B cell (primary cell): ENCODE measurements at places on chromosomes 7 and 10. TPM values are rescaled to one million over a fixed set of nuclear protein-coding genes. Genes with fewer than 3 reads are reported as not detected.

DNA sequence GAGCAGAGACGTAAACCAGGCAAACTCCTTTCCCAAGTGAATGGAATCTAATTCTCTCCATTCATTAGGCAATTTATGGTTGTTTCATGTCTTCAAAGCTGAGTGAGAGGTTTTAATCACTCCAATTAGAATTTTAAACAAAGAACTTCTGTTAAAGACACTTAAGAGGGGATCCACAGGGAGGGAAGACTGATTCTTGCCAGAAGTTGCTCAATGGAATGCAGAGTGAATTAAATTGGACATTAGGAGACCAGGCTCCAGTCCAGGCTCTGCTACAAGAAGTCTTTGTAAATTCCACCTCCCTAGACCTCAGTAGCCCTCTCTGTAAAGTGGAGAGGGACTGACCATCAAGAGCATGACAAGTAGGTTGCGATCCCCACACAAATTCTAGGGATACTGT lies 130.7 kb upstream of the TMEM72 start:
- DNase-seq: no peak

Gene PNLIPRP3
- total RNA-seq: not detected in 2 replicates

- DNase-seq: no peak
These were observed 207.8 kb downstream of the TFEC start for GRCh38 chr7:115822801-115823200.

- no peak for DNase-seq
These were observed 26.0 kb upstream of the JMJD1C start for GRCh38 chr10:63491588-63492316.

DNA sequence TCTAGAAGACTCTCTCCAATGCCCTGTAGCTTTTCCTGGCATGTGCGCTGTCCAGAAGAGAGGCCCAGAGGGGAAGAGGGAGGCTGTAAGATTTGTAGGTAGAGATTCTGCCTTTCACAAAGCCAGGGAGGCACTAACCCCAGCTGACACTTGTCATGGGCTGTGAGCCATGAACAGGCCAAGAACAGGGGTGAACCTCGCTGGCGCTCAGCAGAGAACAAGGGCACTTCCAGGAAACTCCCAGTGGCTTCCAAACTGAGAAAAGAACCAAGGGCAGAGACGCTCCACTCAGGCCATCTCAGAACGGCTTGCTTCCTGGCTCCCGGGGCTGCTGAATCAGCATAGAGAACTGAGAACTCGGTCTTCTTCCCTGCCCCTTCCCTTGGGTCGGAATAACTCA lies 257.8 kb upstream of the ZNF32 start:
- DNase-seq: no peak

GRCh38 chr10:116170815-116171250 lies 102.2 kb downstream of the GFRA1 start:
- DNase-seq: no peak

DNA sequence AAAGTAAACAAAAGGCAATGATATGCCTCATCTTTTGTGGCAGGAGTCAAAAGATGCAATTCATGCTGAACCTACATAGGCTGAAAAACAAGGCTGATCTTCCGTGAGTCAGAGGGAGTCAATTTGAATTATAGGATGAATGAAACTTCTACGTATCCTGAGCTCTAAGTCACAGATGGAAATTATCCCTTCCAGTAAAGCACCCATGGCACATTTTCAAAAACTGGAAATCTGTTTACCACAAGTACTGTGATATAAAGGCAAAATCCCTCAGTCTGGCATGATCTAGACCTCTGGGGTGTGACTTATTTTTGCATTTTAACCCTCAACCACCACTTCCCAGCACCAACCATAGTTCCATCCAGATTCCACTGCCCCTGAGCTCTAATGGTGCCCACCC lies 69.6 kb downstream of the NRG3 start:
- no peak for DNase-seq

DNA sequence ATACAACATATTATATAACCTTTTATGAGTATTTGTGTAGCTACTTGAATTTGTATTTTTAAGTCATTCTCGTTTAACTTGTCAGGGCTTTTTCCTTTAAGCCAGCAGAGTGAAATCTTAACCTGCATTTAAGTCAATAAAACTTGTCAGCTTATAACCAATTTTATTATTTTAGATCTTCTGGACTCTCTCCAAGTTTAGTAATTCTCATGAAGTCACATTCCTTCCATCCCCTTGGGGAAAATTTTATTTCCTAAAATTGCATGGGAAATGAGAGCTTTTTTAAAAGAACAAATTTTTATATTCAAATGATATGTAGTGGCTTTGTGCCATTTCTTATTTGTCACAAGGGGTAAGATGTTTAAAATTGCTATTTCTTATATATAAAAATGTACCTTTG lies 74.0 kb downstream of the SEPTIN7 start:
- DNase-seq: no peak

- no peak for DNase-seq
These were observed 162.2 kb upstream of the FAM3C start for GRCh38 chr7:121558288-121558687.

- DNase-seq: peak; percentile 76
These were observed 342.7 kb upstream of the KLF6 start for GRCh38 chr10:4127518-4128315.
